Activated T-cell treated with anti-CD3 and anti-CD28 coated beads for 24 hours (primary cell): ENCODE measurements at places on chromosomes 12 and 14.

DNA sequence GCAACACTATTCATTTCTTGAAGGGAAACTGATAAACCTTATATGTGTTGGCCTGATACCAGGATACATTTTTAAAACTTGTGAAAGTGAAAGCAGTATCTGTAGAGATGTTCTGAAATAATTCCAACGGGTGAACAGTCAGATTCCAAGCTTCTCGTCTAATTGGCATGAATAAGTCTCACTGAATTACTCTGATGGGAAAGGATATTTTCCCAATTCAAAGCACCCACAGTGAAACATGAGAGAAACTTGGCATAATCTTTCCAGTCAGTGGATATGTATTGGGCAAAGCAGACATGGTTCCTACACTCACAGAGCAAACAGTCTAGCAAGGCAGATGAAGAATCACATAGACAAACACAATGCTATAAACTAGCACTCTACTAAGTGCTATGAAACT, 413.1 kb downstream of the MED13L start:
- DNase-seq, result no peak

- DNase-seq, result no peak
Observed at GRCh38 chr12:67921286-67921685, 68.0 kb upstream of the IFNG-AS1 start.

DNA sequence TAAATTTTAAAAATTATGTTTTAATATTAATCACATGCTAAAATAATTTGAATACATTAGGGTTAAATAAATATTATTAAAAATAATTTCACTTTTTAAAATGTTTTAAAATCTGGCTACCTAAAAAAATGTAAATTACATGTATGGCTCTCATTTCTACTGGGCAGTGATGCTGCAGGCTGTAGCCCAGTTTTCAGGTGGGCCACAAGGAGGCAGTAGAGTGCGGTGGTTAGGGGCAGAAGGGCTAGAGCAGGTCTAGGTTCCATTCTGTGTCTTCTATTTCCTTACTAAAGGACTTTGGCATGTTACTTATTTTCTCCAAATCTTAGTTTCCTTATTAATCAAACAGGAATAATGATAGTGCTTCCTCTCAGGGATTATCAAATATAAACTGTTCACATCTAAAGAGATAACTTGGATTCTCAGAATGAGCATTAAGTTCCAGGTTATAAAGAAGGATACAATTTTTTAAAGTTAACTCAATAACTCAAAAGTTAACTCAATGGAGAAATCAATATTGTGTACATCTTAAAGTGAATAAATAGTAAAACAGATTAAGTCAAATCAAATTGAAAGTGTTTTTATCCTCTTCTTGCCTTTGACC, 54.9 kb upstream of the OVCH1 start:
- DNase-seq, result peak; percentile 42

DNA sequence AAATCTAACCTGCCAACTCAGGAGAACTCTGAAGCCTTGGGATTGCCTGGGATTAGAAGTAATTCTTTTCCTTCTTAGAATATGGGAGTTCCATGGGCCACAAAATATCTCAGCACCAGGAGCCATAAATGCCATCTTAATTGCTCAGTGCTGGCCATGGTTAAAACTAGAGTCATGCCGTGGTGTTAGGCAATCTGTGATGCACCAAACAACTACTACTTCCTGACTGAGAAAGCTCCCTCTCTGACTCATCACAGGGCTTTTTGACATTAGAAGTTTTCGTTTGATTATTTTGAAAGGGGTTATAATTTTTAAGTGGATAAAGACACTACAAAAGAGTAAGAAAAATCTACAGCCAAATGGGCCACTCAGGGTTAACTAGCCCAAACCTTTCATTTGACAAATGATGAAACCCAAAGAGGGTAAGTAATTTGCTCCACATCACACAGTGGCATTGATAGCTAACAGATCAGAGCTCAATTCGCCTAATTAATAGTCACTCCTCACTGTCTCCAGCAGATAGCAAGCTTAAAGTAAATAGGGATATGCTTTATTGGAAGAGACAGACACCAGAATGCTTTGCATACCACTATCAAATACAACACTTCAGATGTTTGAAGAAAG, 377.3 kb downstream of the EMP1 start:
- no peak for DNase-seq

GRCh38 chr14:51167587-51168214, 72.3 kb upstream of the TMX1 start:
- DNase-seq, result no peak

GRCh38 chr14:49959822-49960408, 67.0 kb downstream of the ARF6 start:
- DNase-seq, result no peak

DNA sequence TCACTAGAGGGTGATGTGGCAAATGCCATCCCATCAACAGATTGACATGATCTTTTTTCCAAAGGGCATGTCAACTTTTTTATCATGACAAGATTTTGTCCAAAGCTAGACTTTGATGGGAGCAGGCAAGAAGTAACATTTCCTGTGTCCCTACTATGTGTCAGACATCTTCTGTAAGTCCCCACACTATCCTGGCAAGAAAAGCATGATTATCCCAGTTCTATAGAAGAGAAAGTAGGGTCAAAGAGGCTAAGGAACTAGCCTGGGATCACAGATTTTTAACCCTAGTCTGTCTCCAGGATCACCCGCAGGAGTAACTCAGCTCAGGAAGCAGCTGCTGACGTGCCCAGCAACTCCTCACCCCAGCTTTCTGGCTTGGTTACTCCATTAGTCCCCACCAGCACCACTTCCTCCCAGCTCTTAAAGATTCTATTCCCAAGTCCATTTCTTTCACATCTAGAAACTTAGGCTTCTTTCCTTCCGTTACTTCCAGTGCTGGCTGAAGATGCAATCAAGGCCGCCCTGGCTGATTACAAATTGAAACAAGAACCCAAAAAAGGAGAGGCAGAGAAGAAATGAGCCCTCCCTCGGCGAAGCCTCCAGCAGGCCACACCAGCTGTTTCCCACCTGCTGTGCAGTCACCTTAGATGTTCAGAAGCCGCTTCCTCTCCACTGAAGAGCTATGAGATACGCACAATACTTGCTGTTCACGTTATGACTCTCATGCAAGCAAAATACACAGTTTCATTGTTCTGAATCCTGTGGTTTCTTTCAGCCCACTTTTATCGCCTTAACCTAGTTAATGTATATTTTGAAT, 6.2 kb downstream of the ISCU start:
- peak; percentile 56 for DNase-seq

DNA sequence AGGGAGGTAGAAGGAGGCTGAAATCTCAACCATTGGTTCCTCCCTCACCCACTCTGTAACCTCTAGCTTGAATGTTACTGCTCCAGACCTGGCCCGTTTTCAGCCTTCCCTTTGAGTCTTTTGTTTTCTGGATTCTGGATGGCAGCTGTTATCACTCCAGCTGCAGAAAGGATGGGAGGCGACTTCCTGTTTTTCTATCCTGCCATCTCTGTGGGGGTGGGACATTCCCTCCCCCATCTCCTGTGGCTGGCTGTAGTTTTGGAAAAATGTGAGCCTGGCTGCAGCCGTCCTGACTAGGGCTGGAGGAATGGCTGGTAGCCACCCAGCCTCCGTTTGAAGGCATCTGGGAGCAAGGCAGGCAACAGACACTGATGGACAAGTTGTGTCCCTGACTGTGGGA, 2.9 kb upstream of the PPFIBP1 start:
- no peak for DNase-seq

DNA sequence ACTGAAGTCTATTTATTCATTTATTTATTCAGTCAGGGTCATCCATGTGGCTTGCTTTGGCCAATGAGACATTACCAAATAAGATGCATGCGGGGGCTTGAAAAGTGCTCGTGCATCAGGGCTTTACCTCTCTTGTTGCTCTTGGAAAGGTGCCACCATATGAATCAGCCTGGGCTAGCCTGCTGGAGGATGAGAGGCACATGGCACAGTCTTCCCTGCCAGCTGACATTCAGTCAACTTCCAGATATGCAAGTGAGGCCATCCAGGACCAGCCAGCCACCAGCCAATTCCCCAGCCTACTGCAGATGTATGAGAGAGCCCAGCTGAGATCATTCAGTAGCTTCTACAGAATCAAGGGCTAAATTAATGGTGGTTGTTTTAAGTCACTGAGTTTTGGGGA, 105.2 kb upstream of the RPH3A start:
- DNase-seq, result no peak

DNA sequence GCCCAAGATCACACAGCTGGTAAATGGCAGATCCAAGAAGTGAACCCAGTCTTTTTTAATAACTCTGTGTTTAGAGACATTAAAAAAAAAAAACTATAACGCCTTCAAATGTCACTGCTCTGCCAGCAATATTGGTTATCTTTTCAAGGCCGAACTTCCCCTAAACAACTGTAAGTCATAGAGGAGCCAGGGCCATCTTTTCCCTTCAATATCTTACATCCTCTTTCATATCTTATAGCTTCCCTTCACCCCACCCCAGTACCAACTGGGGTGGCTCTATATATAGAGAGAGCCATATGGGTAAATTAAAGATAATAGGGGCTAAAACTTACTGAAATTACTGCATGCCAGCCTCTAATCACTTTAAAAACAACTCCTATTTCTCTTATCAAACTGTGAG, 100.2 kb downstream of the STAB2 start:
- no peak for DNase-seq

DNA sequence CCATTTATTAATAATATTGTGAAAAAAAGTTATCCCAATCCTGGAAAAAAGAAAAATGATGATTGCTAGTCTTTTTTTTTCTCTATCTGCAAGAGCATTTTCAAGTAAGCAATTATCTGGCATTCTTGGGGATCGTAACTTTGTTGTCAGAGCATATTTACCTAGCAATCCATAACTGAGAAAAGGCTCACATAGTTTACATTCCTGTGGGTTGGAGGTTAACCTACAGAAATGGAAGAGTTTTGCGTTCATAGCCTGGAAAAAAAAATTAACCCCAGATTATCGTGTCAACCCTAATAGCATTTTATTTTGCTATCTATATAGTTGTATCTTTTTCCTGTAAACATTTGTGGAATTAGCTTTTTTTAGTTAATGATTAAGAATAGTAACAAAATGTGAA, 292.3 kb downstream of the DAD1 start:
- DNase-seq, result no peak

DNA sequence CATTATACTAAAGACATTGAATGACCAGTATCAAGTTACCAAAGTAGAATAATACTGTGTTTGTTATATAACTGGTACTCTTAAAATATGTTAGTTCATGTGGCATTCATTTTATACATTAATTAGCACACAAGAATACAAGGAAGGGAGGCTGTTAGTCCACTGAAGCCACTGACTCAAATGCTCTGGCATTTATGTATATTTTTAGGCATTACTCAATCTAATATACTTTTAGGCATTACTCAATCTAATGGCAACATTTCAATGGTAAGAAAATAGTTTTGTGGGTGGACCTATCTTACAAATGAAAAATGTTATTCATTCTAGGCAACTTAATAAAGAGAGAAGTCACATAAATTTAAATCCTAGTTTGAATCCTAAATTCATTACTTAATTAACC, 874.4 kb upstream of the USP15 start:
- no peak for DNase-seq

GRCh38 chr14:105153331-105153731, 15.2 kb downstream of the JAG2 start:
- DNase-seq, result no peak

- peak; percentile 20 for DNase-seq
Observed at GRCh38 chr14:94485944-94486841, 10.2 kb upstream of the SERPINA9 start.

- no peak for DNase-seq
Observed at GRCh38 chr12:10779103-10779502, 23.3 kb downstream of the TAS2R7 start.

GRCh38 chr12:131222329-131223139, 268.8 kb downstream of the ADGRD1 start:
- peak; percentile 9 for DNase-seq

- no peak for DNase-seq
Observed at GRCh38 chr14:95445676-95446075, 70.8 kb downstream of the SYNE3 start.

GRCh38 chr14:68468437-68469207, 324.2 kb downstream of the ZFP36L1 start:
- peak; percentile 30 for DNase-seq

DNA sequence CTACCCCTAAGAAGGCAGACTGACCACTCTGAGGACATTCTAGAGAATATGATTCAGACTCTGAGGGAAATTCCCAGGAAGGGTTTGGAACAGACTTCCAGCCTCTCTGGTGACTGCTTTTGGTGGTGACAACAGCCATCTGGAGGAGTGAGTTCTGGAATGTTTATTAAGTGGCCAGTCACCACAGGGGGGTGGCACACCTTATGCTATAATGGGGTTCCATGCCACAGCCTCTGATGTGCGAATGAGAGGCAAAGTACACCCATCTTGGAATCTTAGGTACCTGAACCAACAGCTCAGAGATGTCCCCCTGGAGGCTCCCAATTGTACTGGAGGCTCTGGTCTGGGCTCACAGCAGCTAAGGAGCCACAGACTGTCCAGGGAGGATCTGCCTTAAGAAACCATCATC, 9.5 kb upstream of the TINF2 start:
- no peak for DNase-seq

GRCh38 chr12:91123236-91123916, 12.1 kb upstream of the LUM start:
- no peak for DNase-seq

DNA sequence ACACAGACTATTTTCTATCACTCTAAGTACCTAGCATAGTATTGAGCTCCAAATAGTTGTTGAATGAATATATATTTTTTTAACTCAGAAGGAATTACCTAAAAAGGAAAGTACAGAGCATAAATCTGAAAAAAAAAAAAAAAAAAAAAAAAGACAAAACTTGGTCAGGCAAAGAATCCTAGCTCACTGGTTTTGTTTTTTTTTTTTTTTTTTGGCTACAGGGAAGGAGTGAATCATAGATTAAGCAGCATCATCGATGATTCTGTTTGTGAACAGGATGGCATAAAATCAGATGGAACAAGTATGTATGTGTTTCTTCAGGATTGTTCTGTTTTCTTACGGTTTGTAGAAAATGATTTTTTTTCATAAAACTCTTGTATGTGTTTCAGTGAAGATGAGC, 66.1 kb upstream of the BCAT1 start:
- DNase-seq, result no peak

- no peak for DNase-seq
Observed at GRCh38 chr12:132517740-132518100, 27.8 kb downstream of the FBRSL1 start.

GRCh38 chr12:121805171-121806008, 1.6 kb downstream of the SETD1B start:
- no peak for DNase-seq
